Osteoblast (primary cell): ENCODE measurements at places on chromosomes 16 and 17. TPM values are rescaled to one million over a fixed set of nuclear protein-coding genes. Genes with fewer than 3 reads are reported as not detected.

The TIMP2 gene
- 164 and 171 TPM in 2 replicates for total RNA-seq

- DNase-seq = peak; percentile 50
- no peak overlapping the region for H3K27ac ChIP-seq
- H3K4me1 ChIP-seq = no peaks in the 10 kb centered on the region
- H3K36me3 ChIP-seq = peaks cover 13% of the 10 kb centered on the region
- no peak overlapping the region for H3K4me3 ChIP-seq
- H3K27me3 ChIP-seq = no peaks in the 10 kb centered on the region
These were observed 8.3 kb downstream of the PRSS8 start for GRCh38 chr16:31127182-31127581.

DNA sequence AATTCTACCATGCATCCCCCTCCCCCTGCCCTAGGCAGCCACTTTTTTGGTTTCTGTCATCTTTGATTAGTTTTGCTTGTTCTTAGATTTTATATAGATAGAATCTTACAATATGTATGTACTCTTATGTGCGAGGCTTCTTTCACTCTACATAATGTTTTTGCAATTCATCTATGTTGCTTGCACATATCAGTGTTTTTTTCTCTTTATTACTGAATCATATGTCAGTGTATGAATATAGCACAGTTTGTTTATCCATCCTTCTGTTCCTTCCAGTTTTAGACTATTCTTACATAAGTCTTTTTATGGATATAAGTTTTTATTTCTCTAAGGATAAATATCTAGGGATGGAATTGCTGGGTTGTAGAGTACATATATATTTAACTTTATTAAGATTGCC, 26.6 kb downstream of the NLK start:
- H3K36me3 ChIP-seq = no peaks in the 10 kb centered on the region
- no peak overlapping the region for H3K4me3 ChIP-seq
- H3K27me3 ChIP-seq = no peaks in the 10 kb centered on the region

The TERB1 gene
- 0.29 and 0.36 TPM in 2 replicates for total RNA-seq

The TP53TG3F gene
- not detected in 2 replicates for total RNA-seq

The KCNG4 gene
- not detected in 2 replicates for total RNA-seq

DNA sequence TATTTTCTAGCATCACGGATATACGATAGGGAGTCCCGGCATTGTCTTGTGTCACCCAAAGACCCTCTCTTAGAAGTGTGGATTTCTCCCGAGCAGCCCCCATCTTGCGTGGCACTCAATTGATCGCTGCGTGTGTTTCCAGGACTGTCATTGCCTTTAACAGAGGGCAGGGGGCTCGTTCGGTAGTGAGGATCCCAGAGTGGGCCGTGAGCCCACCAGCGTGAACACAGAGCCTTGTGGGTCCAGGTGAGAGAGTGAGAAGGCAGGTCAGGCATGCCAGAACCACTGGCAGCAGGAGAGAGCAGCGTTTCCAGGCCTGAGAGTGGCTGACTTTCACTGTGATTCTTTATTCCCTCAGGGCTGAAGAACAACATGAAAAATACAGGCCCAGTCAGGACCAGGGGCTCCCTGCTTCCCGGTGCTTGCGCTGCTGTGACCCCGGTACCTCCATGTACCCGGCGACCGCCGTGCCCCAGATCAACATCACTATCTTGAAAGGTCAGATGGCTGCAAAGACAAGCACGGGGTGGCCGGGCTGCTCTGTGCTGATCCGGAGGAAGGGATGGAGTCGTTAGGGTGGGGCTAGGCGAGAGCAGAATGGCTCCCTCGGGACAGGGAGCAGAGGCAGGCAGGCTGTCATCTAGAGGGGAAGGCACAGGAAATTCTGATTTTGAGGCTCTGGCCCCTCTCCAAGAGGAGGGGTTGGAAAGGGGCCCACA, 22.4 kb downstream of the C1QTNF1 start:
- H3K27ac ChIP-seq = no peak overlapping the region
- H3K36me3 ChIP-seq = no peaks in the 10 kb centered on the region
- peaks cover 27% of the 10 kb centered on the region for H3K27me3 ChIP-seq
- peaks cover 17% of the 10 kb centered on the region for H3K4me1 ChIP-seq

- peak; percentile 86 for DNase-seq
- H3K4me3 ChIP-seq = no peak overlapping the region
- no peaks in the 10 kb centered on the region for H3K4me1 ChIP-seq
- H3K27ac ChIP-seq = no peak overlapping the region
- no peaks in the 10 kb centered on the region for H3K36me3 ChIP-seq
These were observed 16.2 kb upstream of the FOXF1 start for GRCh38 chr16:86494039-86494564.

DNA sequence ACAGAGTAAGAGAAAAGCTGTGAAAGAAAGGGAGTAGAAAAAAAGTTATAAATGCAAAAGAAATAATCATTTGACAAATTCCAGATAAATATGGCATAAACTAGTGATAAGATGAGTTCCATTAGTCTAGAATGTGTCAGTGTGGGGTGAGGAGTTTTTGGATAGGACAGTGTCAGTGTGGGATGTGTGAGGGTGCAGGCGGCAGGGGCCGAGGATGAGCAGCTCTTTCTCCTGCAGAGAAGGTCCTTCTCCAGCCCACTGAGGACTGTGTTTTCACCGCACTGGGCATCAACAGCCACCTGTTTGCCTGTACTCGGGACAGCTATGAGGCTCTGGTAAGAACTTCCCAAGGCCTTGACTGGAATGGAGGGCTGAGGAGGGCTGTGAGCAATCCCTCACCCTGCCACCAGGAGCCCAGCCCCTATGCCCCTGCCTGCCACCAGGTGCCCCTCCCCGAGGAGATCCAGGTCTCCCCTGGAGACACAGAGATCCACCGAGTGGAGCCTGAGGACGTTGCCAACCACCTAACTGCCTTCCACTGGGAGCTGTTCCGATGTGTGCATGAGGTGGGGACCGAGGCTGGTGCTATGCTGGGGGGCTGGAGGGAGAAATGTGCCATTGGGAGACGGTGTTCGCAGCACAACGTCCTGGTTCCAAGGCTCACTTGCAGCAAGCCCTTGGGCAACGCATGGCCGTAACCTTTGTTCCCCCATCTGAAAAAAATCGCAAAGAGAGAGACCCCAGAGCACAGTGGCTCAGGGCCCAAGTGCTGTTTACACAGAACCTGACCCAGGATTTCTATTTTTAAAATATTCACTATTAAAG, 13.1 kb downstream of the RAPGEFL1 start:
- peaks cover 5% of the 10 kb centered on the region for H3K36me3 ChIP-seq
- no peak overlapping the region for H3K27ac ChIP-seq

- no peak overlapping the region for H3K4me3 ChIP-seq
- peaks cover 45% of the 10 kb centered on the region for H3K36me3 ChIP-seq
These were observed 20.0 kb downstream of the MED13 start for GRCh38 chr17:62045109-62045508.

GRCh38 chr17:31274252-31274651, 22.8 kb downstream of the OMG start:
- H3K36me3 ChIP-seq = peaks cover 10% of the 10 kb centered on the region
- DNase-seq = peak; percentile 64
- no peaks in the 10 kb centered on the region for H3K27me3 ChIP-seq
- H3K27ac ChIP-seq = peak overlapping the region; percentile 10

GRCh38 chr17:737561-738113, 5.2 kb downstream of the TLCD3A start:
- peaks cover 12% of the 10 kb centered on the region for H3K4me1 ChIP-seq
- H3K4me3 ChIP-seq = no peak overlapping the region
- peaks cover 67% of the 10 kb centered on the region for H3K36me3 ChIP-seq
- H3K27me3 ChIP-seq = no peaks in the 10 kb centered on the region
- no peak for DNase-seq

DNA sequence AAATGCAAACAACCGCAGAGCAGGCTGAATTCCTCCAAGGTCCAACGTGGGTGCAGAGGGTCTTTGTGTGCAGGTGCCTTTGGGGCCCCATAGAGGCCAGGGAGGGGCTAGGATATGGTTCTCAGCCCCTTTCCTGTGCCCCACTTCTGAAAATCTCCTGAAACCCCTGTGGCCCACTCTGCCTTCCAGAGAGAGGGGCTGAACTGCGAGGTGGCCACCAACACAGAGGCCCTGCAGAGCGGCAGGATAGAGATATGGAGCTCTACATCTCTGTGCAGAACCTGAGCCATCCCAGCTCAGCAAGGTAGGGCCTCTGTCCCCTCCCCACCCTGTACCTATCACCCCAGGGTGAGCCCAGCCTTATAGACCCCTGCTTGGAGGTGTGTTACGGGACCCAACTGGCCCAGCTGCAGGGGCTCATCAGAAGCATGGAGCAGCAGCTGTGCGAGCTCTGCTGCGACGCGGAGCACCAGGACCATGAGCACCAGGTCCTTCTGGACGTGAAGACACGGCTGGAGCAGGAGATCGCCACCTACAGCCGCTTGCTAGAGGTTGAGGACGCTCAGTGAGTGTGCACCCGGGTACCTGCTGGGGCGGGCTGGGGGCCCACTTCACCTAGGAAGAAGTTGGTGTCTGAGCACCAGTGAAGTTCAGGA, 5.5 kb downstream of the USP6 start:
- H3K4me1 ChIP-seq = no peaks in the 10 kb centered on the region
- H3K27ac ChIP-seq = no peak overlapping the region
- H3K36me3 ChIP-seq = no peaks in the 10 kb centered on the region

DNA sequence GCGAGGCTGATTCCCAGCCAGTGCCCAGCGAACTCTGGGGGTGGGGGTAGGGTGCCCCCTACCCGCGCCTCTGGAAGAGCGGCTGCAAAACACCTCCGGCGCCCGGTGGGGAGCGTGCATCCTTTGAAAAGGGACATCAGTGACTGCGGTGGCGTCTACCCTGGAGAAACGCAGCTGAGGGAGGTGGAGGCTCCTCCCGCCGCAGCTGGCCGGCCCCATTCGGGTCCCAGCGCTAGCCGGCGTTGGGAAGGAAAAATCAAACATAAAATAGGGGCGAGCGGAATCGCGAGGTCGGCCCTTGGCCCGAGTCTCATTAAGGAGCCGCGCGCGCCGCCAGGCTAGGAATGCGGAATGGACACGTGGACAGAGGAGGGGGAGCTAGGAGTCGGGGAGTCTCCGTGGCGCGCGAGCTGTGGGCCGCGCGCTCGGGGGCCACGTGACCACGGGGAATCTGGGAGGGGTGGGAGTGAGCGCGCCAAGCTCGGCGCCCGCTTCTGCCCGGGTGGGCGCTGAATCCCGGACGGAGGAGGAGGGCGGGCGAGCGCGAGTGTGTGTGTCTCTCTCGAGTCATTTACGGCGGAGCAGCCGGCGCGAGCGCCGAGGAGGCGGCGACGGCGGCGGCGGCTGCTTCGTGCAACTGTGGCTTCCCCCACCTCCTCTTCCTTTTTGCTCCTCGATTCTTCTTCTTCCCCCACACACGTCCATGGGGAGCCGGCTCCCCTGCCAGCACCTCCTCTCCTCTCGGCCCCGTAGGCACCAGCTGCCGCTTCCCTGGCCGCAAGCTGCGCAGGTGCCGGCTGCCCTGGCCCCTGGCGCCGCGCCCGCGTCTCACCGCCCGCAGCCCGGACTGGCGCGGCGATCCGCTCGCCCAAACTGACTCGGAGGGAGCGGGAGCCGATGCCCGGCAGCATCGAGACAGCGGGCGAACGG, at the start of gene TMEM132E:
TSS of gene TMEM132E (plus strand) at position 566 of the 930 bp plus-strand sequence. CDS start 1,495 bp downstream, outside the sequence.
- no peak within 1 kb of the TSS for H3K27ac ChIP-seq
- H3K4me1 ChIP-seq = no peaks in the 10 kb centered on the region
- H3K4me3 ChIP-seq = peak within 1 kb of the TSS; percentile 47
- no peaks in the 10 kb centered on the region for H3K36me3 ChIP-seq
- peak; percentile 90 for DNase-seq
- peaks cover 54% of the 10 kb centered on the region for H3K27me3 ChIP-seq

The LITAFD gene
- not detected in 2 replicates for total RNA-seq

GRCh38 chr16:19994466-19995170, 79.1 kb downstream of the GPR139 start:
- no peaks in the 10 kb centered on the region for H3K27me3 ChIP-seq
- H3K4me3 ChIP-seq = no peak overlapping the region
- H3K36me3 ChIP-seq = no peaks in the 10 kb centered on the region

GRCh38 chr17:15966183-15966878, 21.4 kb downstream of the ADORA2B start:
- no peak overlapping the region for H3K4me3 ChIP-seq
- no peaks in the 10 kb centered on the region for H3K36me3 ChIP-seq
- peak overlapping the region; percentile 11 for H3K27ac ChIP-seq

The TM4SF5 gene
- total RNA-seq = not detected in 2 replicates

DNA sequence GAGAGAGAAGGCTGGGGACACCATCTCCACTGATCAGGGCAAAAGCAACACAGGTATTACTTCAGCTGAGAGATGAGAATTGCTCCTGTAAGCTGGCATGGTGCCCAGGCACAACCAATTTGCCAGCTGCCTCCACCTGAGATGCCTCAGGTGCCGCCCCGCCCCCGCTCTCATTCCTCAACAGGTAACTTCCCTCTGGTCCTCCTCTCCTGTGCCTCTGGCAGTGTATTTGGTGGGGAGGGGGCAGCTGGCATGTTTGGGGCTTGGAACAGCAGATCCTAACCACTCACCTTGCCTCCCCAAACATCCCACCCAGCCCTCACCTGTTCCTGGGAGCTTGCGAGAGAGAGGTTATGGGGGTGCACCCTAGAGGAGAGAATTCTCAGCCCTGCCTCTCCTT, 2.9 kb upstream of the SRCIN1 start:
- H3K27ac ChIP-seq = no peak overlapping the region
- peak; percentile 35 for DNase-seq
- H3K4me1 ChIP-seq = no peaks in the 10 kb centered on the region
- peaks cover 65% of the 10 kb centered on the region for H3K27me3 ChIP-seq

The PALB2 gene
- total RNA-seq = 14.8 and 15.9 TPM in 2 replicates

The CDK5R1 gene
- 0.59 and 0.72 TPM in 2 replicates for total RNA-seq

DNA sequence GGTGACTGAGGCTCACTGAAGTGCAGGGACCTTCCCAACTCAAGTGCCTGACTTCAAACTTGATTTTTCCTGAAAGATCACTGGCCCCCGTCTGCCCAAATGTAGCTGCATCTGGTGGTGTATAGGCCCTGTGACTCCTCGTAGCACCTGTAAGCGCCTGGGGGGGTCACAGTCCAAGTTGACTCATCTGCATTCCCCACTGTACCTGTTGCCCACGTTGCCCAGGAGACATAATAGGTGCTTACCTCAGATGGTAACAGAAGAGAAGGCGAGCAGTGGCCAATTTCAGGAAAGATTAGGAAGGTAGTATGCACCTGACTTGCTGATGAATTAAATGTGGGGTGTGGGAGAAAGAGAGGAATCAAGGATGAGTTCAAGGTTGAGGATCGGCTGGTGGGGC, 44.1 kb upstream of the EMP2 start:
- H3K36me3 ChIP-seq = no peaks in the 10 kb centered on the region
- no peak overlapping the region for H3K4me3 ChIP-seq
- no peak overlapping the region for H3K27ac ChIP-seq

GRCh38 chr16:58426966-58427365, 34.7 kb downstream of the GINS3 start:
- H3K27ac ChIP-seq = no peak overlapping the region
- no peaks in the 10 kb centered on the region for H3K4me1 ChIP-seq
- H3K27me3 ChIP-seq = peaks cover 15% of the 10 kb centered on the region
- no peak overlapping the region for H3K4me3 ChIP-seq
- H3K36me3 ChIP-seq = no peaks in the 10 kb centered on the region
- no peak for DNase-seq

The PRKCA gene
- total RNA-seq = 42.7 and 46.0 TPM in 2 replicates
